A172 (cell line): ENCODE measurements at places on chromosomes 4 and X. TPM values are rescaled to one million over a fixed set of nuclear protein-coding genes. Genes with fewer than 3 reads are reported as not detected.

The CFAP47 gene
- 0.17 and 0.26 TPM in 2 replicates for total RNA-seq

The UBL4A gene
- 116 and 139 TPM in 2 replicates for total RNA-seq

The PFKFB1 gene
- not detected in 2 replicates for total RNA-seq

The EDA2R gene
- total RNA-seq, result 9.7 and 10.9 TPM in 2 replicates

The SHROOM3 gene
- 13.2 and 19.0 TPM in 2 replicates for total RNA-seq

The BCOR gene
- 10.9 and 20.5 TPM in 2 replicates for total RNA-seq

The BEX5 gene
- not detected in 2 replicates for total RNA-seq

The IBSP gene
- total RNA-seq, result not detected in 2 replicates

The NAP1L2 gene
- 0.19 and 0.60 TPM in 2 replicates for total RNA-seq

The MAGEA4 gene
- total RNA-seq, result not detected in 2 replicates

The CFAP99 gene
- not detected in 2 replicates for total RNA-seq

The LUZP4 gene
- total RNA-seq, result not detected in 2 replicates

GRCh38 chrX:84118769-84119168 lies 69.2 kb downstream of the RPS6KA6 start:
- no peak for DNase-seq

- DNase-seq, result no peak
Measured at GRCh38 chr4:26839534-26839951, 21.1 kb upstream of the STIM2 start.

- DNase-seq, result no peak
Measured at GRCh38 chr4:99252746-99253145, 33.7 kb upstream of the ADH6 start.

DNA sequence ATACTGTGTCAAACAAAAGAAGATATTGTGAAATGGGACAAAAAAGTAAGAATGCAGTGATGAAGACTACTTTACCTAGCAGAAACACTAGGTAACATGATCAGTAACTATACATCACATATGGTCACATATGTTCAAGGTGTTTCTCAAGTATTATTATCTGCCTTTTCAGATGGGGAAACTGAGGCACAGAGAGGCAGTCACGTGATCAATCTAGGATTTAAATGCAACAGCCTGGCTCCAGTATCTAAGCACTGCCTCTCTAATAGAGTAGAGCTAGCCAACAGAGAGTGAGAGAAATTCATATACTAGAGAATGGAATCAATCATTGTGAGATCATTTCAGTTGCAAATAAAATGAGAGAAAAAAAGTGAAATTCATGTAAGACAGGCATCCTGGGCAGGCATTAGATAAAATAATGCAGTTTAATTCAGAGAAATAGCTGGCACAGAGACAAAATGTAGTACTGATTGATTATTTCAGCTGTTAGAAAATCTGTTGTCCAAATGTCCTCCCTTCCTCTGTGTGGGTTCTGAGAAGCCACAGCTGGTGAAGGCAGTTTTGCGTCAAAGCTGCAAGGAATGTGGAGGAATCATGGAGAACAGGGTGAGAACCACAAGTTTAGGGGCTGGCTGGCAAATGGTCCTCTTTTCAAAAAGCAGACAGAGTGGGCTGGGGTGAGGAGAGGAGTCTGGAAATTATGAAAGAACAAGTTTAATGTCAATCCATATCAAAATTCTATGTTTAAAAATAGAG lies 26.0 kb downstream of the SMIM43 start:
- no peak for DNase-seq

DNA sequence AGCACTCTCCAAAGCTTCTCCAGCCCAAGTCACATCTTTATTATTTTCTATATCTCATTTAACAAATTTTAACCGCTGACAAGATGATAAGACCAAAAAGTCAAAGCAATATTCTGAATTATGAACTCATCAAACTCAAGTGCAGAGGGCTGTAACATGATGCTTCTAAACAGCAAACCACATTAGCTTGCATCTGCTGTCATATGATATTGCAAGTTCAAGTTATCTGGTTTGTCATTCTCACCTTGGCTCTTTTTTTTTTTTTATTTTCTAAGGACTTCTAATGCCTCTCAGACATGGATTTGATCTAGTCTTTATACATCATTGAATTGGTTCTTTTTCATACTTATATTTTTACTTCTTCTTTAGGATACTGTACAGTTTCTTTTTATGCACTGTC lies 93.4 kb downstream of the SLC10A7 start:
- DNase-seq, result no peak

DNA sequence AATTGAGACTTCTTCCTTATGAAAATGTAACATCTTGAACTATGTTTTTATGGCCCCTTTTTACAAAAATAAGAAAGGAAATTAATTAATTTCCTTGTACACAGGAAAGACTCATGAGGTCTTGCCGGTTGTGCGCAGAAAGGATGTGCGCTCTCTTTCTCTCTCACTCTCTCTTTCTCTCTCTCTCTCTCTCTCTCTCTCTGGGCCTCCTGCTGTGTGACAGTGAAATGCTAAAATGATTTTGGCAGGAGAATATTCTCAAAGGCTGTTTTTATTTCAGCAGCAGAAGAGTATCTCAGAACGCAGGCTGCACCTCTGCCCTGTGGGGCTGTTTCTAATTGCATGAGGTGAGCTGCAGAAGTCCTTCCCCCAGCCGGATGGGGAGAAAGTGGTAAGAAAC lies 349.0 kb downstream of the MID1IP1 start:
- no peak for DNase-seq

DNA sequence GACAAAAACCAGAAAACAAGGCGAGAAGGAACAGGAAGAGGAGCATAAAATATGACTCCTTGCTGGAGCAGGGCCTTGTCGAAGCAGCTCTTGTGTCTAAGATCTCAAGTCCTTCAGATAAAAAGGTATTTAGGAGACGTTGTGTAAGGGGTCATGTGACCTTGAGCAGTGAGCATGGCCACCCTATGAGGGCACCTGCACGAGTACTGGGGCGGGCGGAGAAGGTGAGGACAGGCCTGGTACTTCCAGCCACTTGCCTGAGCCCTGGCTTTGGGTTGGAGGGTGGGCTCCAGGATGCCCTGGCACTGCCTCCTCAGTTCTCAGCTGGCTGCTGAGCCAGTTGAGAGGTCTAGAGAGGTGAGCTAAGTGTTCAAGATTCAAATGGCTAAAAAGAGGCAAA lies 29.9 kb downstream of the NSD2 start:
- DNase-seq, result no peak

- DNase-seq, result no peak
Measured at GRCh38 chr4:3639613-3640586, 107.7 kb upstream of the LRPAP1 start.

- DNase-seq, result no peak
Measured at GRCh38 chrX:47239898-47240545, 7.2 kb downstream of the USP11 start.

GRCh38 chr4:124904723-124905388 lies 192.3 kb upstream of the ANKRD50 start:
- no peak for DNase-seq

- no peak for DNase-seq
Measured at GRCh38 chr4:161581262-161582230, 582.3 kb downstream of the FSTL5 start.

GRCh38 chr4:180751009-180751408 lies 1492.2 kb upstream of the TENM3 start:
- DNase-seq, result peak; percentile 5

DNA sequence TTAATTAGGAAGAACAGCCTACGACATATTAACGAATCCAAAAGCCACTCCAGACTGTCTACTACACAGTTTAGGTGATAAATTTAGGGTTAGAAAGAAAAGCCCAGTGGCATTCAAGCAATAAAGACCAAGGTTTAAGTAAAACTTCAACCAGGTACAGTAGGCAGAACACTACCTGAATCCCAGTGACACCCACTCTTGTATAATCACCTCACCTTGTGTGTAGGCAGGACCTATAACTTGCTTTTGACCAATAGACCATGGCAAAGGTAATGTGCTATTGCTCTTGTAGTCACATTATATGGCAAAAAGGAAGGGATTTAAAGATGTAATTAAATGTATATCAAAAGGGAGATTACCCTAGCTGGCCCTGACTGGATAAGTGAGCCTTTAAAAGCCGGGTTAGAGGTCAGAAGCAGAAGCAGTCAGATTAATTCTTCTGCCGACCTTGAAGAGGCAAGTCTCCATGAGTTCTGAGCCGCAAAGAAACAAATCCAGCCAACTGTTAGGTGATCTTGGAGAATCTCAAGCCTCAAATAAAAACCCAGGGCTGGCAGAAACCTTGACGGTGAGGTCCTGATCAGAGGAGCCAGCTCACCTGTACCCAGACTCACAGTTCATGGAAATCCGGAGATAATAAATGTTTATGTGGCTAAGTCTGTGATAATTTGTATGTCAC lies 8.8 kb downstream of the FSTL5 start:
- no peak for DNase-seq

DNA sequence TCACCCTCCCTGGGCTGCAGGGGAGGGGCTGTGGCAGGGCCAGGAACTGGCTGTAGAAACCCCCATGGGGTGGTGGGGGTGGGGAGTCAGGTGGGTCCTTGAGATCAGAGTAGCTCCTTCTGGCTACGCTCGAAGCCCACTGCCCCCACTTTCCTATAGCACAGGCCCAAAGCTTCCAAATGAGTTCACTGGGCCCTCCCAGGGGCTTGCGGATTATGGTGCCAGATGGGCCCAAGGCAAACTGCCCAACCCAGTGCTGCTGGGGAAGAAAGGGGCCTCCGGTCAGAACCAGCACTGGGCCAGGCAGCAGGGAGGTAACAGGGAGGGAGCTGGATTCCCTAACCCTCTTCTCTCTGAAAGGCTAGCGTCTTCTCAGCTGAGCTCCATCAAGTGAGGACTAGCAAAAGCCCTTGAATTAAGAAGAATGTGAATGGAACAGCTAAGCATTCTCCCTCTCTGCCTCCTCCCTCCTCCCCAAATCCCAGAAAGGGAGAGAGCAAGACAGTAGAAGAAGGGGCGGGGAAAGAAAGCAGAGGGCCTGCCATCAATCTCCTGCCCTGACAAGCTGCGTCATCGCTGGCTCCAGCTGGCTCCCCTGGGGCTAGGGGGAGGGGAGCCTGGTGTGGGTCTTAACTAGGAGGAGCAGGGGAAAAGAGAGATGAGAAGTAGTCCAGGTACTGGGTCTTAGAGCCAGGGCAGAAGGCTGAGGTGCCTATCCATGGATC lies 34.7 kb downstream of the FRMPD3 start:
- DNase-seq, result peak; percentile 0

DNA sequence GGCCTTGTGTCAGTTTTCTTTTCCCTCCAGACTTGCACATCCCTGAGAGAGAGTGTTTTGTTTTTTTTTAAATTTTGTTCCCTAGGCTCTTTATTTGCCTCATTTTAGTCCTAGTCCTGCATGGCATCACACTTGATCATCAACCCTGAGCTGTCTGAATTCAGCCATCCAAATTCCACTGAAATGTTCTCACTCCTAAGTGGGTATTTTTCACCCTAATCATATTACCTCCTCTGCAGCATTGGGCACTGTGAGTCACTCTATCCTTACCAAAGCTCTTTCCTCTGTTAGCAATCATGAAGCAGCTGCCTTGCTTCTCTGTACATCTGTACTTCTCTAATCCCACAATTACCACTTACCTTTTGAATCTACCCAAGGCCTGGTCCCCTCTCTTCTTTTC lies 356.6 kb upstream of the MAGEB2 start:
- DNase-seq, result peak; percentile 21

- DNase-seq, result no peak
Measured at GRCh38 chr4:7818399-7818911, 121.2 kb downstream of the AFAP1 start.

- no peak for DNase-seq
Measured at GRCh38 chrX:129039176-129039575, 484.1 kb downstream of the SMARCA1 start.

DNA sequence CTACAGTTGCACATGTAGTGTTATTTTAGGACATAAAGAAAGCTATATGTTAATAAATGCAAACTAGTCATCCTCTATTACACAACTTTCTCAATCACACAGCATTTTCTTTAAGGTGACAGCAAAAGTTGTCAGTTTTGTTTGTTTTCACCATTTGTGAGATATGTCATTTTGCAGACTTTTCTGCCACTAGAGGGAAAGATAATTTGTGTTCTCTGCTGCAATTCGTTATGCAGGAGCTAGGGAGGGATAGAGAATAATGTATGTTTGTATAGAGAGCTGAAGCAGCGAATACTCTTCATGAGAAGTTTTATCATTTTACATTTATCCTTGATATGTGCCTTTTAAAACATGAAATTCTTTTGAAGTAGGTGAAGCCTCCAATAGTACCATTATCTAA lies 670.6 kb upstream of the ATOH1 start:
- DNase-seq, result no peak

- DNase-seq, result no peak
Measured at GRCh38 chrX:148582353-148582752, 81.9 kb downstream of the AFF2 start.

DNA sequence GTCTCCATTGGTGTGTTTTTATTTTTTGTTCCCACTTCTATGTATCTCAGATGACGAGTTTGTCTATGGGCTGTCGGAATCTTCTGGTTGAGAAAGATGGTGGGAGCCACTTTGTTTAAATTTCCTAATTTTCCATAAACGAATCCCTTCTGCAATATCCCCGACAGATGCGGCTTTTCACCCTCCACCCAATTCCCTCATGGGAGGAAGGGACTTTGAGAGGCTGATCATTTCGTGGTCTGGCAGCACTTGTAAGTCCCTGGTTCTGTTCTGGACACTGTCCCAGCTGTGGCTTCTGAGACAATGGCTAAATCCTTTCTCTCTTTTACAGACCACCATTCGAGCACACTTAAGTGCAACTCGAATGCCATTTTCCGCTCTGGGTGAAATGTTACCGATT lies 72.2 kb upstream of the PUDP start:
- DNase-seq, result no peak

- no peak for DNase-seq
Measured at GRCh38 chrX:56343219-56343618, 111.1 kb downstream of the KLF8 start.

DNA sequence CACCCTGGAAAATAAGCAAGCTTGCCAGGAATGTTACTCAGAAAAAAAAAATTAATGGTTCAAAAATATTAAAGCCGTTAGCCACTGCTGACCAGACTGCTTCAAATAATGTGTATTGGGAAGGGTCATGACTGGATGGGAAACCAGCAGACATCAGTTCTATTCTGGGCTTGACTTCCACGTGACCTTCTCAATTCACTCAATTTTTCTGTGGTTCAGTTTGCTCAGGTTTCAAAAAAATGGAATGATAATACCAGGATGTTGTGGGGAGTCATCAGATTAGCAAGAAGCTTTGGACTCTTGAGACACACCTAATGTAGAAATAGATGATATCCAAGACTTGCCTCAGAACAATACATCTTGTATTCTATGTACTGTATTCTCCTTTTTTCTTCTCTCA lies 541.9 kb upstream of the BOD1L1 start:
- DNase-seq, result no peak

GRCh38 chr4:83860200-83860599 lies 324.3 kb downstream of the GPAT3 start:
- no peak for DNase-seq

DNA sequence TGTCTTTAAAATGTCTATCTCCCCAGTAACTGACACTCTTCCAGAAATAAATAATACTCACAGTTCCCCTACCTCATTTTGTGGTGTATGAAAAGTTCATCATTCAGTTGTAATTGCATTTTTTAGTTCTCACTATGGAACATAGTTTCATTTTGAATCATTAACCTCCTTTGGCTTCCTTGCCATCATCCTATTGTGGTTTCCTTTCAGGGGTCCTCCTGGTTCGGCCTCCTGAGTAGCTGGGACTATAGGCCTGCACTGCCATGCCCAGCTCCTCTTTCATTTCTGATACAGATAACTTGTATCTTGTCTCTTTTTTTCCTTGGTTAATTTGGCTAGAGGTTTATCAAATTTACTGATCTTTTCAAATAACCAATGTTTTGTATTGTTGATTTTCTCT lies 23.1 kb upstream of the BLTP1 start:
- DNase-seq, result no peak
